Activated CD4-positive, alpha-beta T cell treated with anti-CD3 and anti-CD28 coated beads for 48 hours (primary cell): ENCODE measurements at places on chromosomes 5 and 9.
A peak's percentile ranks its signal among the peaks of the same experiment; 100 is the strongest.

DNA sequence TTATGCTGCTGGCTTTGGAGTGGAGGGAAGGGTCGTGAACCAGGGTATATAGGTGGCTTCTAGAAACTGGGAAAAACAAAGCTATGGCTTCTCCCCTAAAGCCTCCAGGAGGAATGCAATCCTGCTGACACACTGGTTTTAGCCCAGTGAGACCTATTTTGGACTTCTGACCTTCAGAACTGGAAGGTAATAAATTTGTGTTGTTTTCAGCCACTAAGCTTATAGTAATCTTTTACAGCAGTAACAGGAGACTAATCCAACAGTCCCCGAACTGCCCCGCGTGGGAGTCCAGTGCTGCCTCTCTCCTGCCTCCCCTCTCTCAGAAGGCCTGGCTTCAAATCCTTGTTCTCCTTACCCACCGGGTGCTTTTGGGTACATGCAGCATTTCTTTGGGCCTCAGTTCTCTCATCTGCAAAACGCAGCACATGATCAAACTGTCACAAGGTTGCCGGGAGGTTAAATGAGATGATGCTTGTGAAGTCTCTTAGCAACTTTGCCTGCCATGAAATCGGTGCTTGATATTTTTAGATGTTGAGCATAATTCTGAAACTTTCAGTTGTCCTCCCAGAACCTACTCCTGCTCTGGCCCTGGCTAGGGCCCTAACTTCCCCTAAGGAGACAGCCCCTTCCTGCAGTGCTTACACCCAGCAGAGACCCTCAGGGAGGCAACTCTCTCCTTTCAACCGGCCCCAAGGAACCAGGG lies 127.3 kb upstream of the BOD1 start:
- no peak for DNase-seq

DNA sequence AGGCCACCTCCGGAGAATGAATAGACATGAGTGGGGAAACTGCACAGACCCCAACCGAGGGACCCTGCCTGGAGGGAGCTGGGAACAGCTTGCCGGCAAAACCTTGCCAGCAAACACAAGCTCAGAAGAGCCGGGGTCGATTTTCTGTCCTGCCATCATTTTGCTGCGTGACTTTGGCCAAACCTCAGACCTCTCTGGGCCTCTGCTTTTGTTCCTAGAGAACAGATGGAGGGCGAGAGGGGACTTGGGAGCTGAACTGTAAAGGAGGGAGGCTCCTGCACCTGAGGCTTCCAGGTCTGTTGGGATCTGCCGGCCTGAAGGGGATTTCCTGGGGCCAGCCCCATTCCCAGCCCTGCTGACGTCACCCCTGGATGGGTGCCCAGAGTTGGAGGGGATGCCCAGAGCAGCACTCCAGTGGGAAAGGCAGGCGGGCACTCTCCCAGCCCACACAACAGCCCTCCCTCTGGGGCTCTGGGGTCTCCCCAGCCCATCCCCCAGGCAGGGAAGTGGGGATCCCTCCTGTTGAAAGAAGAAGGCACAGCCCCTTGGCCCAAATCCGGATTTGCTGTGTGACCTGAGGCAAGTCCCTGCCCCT lies 40.4 kb upstream of the SYNPO start:
- DNase-seq, result no peak

DNA sequence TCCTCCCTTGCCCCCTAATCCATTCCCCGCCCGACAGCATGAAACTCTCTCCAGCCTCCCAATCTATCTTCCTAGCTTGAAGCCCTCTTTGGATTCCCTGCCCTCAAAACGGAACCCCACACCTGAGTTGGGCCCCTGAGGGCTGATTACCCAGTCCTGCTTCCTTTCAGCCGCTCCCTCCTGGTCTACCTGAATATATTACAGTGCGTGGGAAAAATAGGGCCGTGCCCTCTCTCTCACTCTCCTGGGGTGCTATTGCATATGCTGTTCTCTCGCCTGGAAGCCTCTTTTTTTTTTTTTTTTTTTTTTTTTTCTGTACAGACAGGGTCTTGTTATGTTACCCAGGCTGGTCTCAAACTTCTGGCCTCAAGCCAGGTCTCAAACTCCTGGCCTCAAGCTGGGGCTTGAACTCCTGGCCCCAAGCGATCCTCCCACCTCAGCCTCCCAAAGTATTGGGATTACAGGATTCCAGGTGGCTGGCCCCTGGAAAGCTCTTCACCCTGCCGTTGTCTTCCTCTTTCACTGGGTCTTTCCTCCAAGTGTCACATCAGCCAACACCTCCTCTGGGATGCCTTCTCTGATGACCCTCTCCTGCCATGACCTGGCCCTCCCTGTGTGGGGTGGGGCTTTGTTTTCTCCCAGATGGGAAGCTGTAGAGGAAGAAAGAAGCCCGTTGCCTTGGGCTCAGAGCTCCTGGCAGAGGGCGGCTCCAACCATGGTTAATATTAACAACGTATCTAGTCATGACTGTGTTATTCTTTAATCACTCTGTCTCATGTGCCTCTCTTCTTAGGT lies 8.2 kb downstream of the DNM1 start:
- no peak for DNase-seq

- DNase-seq, result no peak
These were observed 29.0 kb downstream of the PDE6A start for GRCh38 chr5:149915392-149916260.

DNA sequence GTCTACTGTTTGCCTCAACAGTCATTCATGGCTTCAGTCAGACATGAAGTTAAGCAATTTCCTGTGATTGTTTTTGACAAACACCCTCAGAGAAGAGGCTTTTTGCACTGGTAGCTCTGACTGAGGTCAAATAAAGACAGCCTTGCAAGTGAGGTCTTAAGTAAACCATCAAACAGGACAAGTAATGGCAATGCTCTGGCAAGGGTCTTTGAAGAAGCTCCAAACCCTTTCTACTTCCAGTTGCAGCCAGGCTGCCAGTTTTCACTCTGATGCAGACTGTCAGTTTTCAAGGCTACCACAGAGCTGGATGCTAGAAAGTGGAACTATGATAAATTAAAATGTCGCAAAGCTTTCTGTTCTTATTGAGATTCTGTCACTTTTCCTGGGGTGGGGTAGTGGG lies 421.5 kb upstream of the PTGER4 start:
- no peak for DNase-seq

GRCh38 chr5:59503220-59503619 lies 390.3 kb downstream of the PDE4D start:
- no peak for DNase-seq

- DNase-seq, result no peak
These were observed at the start of gene SLC6A7 for GRCh38 chr5:150189728-150190502. Gene SLC6A7 (plus strand): TSS chr5:150190062. CDS start chr5:150190328, 266 bp downstream.

- no peak for DNase-seq
These were observed 19.4 kb downstream of the ERGIC1 start for GRCh38 chr5:172853355-172853975.

DNA sequence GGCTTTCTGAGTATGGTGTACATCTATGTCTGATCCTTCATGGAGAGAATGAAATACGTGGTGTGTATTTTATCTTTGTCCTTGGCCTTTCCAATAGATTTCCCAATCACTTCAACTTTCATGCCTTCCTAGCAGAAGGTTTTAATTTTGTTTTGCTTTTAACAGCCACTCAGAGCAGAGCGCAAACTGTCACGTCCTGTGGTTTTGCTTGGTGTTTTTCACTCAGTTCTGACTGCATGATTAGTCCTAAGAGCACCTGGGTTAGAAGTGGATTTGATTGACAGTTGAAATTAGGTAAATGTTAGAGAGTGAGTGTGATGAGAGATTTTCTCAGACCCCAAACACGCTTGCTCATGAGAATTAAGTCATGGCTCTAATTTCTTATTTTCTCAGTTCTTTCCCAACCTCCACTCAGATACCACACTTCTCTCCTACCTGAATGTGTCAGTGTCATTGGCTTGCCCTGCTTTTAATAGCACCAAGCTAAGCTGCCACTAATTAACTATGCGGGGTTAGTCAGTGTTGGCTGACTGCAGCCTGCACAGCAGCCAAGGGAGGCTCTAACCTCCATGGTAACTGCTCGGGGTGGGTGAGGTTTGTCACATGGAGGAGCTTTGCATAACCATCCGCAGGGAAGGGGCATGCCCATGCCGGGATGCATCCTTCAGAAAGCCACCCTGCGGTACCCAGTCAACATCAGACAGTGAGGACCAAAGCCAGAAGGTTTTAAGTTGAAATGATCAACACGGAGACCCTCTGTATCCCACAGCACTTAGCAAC lies 173.4 kb downstream of the NR3C1 start:
- DNase-seq, result peak; percentile 60

GRCh38 chr5:145925353-145925752 lies 11.0 kb upstream of the SH3RF2 start:
- DNase-seq, result no peak
